AG09309 (cell line): ENCODE measurements at places on chromosomes 16 and 17.

- DNase-seq, result no peak
Observed at GRCh38 chr17:79341222-79341780, 266.7 kb downstream of the ENGASE start.

GRCh38 chr17:60060474-60060873, 18.2 kb downstream of the HEATR6 start:
- no peak for DNase-seq

GRCh38 chr17:26963163-26963503, 330.8 kb upstream of the WSB1 start:
- no peak for DNase-seq

- DNase-seq, result no peak
Observed at GRCh38 chr17:6328279-6328678, 106.6 kb downstream of the AIPL1 start.

DNA sequence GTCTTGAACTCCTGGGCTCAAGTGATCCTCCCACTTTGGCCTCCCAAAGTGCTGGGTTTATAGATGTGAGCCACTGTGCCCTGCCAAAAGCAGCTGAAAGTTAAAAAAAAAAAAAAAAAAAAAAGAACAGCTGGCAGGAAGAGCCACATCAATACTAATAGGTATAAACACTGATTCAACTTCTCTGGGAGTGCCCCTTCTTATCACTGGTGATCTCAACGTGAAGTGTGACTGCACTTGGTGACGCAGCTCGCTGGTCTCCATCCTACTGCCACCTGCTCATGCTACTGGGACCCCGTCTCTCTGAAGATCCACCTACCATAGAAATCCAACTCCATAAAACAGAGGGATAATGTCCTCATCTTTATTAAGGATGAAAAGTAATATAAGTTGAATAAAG, 40.8 kb downstream of the RNF157 start:
- DNase-seq, result no peak

GRCh38 chr16:57502048-57502775, 15.9 kb upstream of the DOK4 start:
- no peak for DNase-seq

- no peak for DNase-seq
Observed at GRCh38 chr16:57574646-57575467, 32.4 kb downstream of the ADGRG5 start.

DNA sequence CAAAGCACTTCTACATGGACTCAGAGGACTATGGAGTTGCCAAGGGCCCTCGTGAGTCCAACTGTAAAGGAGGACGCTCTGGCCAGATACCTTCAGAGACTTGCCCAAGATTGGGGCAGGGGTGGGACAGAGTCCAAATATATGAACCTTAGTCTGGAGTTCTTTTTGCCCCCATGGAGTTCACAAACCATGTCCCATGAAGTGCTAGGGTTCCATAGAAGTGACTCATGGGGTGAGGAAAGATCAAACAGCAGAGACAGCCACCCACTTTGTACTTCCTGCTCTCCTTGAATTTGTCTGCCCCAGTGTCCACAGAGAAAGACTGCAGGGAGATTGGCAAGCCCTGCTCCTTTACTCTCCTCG, 29.0 kb downstream of the SRL start:
- no peak for DNase-seq

GRCh38 chr17:63434951-63435571, 11.0 kb downstream of the CYB561 start:
- DNase-seq, result no peak

- no peak for DNase-seq
Observed at GRCh38 chr17:63042256-63042812, 76.3 kb downstream of the TANC2 start.
